ENCODE measurements at places on chromosomes 11 and 22.

DNA sequence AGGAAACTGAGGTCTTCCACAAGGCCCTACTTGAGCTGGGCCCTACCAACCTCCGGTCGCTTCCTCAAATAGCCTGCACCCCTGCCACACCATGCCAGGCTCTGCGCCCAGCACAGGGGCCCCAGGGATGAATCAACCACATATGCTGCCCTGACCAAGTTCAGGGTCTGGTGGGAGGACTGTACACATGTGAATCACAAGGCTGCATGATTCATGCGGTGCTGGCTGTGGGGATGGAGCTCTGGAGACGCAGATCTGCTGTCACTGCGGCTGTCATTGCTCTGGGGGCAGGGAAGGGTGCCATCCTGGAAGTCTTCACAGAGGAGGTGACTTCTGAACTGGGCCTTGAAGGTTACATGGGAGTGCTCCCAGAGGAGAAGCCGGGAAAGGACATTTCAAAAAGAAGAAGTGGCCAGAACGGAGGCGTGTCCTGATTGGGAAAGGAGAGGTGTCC, 21.5 kb downstream of the CYTH4 start:
- DNase-seq = peak; percentile 31

DNA sequence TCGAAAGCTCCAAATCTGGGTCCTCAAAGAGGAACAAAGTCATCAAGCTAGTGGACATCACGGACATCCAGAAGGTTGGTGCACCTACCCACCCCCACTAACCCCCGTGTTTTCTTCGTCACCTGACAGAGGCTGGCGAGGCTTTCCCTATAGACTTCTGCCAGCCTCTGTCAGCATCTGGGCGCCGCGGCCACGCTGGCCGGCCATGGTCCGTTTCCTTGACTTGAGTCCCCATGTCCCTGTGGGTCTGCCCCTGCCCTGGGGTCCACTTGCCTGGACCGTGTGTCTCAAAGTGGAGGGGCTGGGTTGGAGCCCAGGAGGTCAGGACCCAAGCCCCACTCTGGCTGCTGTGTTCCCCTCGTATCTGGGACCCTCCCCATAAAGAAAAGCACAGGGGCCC, 55.3 kb downstream of the GRAMD4 start:
- no peak for DNase-seq

GRCh38 chr11:70207531-70208131, 4.5 kb downstream of the FADD start:
- DNase-seq = no peak

GRCh38 chr22:50027639-50028537, 15.3 kb upstream of the IL17REL start:
- DNase-seq = peak; percentile 38

DNA sequence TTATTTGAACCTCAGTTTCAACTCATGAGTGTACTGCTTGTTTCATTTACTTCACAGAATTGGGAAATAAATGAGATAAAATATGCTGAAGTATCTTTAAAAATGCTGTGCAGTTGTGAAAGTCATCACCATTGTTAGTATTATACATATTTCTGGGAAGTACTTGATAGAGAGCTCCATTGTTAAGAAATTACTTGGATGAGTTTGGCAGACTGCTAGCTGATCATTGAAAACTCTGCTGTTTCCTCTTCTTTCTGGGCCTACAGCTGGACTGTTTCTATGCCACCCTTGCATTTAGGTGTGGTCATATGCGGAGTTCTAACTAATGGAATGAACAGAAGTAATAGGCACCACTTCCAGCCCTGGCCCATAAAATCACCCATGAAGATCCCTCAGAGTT, 10.0 kb downstream of the SIK2 start:
- DNase-seq = no peak

- no peak for DNase-seq
Observed at GRCh38 chr11:2995893-2996554, 3.9 kb upstream of the NAP1L4 start.

GRCh38 chr11:57622263-57622662, 24.8 kb downstream of the SERPING1 start:
- DNase-seq = no peak

GRCh38 chr22:33389936-33390335, 331.8 kb upstream of the SYN3 start:
- DNase-seq = no peak

DNA sequence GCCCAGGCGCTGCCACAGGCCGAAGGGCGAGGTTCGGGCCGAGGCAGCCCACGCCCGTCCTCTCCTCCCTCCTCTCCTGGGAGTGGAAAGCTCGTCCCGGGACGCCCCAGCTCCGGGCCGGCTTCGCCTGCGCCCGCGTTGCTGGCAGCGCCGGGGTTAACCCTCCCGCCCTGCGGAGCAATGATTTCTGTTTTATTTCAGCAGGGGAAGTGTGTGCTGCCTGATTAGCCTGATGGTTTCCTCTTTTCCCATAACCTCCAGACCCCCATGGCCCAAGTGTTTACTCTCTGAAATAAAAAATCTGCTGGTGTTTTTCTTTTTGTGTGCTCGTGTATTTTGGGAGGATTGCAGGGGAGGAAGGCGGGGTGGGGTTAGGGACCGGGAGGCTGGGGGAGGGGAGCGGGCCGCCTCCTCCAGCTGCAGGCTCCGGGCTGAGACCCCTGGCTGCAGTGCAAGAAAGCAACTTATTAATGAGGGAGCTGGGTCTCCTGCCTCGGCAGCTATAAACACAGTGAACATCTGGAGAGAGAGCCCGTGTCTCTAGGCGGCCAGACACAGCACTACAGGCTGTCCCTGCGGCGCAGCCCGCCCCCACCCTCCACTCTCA, 38.6 kb downstream of the ETS1 start:
- DNase-seq = peak; percentile 49

DNA sequence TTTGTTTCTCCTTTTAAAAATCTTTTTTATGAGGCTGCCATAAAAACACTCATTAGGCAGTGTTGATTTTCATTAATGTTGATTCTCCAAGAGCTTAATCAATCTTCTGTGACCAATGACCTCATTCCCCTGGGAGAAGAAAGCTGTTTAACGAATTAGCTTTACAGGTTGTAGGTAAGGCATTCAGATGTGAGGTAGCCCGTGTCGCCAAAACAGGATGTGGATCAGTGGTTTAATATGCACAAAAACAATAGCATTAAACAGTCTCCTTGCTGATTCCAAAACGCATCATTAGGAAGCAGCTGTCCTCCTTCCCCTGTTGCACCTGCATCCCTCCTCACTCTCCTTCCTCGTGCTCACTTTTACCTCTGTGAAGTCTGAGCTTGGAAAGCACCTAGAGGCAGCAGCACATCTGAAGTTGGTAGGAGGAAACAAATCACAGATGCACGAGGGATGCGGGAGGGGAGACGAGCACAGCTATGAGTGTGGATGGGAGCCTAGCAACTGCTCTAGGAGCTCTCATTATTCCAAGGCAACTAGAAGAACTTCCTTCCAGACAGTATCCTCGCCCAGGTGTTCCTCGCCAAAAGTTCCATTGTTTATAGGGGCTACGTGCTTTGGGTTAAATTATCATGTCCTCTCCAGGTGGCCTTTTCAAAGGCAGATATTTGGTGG, 179.4 kb upstream of the SNX19 start:
- no peak for DNase-seq

GRCh38 chr22:22936915-22937656, 49.5 kb downstream of the IGLL5 start:
- DNase-seq = no peak

DNA sequence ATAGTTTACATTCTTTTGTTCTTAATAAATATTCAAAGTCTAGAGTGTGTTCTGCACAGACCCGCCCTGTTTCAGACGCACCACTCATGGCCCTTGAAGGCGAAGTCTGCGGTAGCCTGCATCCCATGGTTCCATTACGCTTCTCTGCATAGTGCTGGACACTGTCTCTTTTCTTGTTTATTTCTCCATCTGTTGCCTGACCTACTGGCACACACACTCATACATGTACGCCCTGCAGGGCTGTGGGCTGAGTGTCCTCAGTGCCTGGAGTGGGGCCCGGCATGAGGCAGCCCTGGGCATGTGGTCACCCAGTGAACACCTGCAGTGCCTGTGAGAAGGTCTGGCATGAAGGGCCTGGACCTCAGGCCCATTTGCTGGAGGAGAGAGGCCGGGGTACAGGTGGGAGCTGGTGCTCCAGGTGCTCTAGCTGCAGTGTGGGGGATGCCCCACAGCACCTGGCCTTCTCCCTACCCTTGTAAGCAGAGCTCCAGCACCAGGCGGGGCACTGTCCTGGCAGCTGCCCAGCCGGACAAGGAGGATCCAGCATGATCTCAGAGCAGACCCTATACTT, 404.1 kb downstream of the TBC1D22A start:
- no peak for DNase-seq

- peak; percentile 46 for DNase-seq
Observed at GRCh38 chr11:66467034-66467659, 442 bp downstream of the PELI3 start.

DNA sequence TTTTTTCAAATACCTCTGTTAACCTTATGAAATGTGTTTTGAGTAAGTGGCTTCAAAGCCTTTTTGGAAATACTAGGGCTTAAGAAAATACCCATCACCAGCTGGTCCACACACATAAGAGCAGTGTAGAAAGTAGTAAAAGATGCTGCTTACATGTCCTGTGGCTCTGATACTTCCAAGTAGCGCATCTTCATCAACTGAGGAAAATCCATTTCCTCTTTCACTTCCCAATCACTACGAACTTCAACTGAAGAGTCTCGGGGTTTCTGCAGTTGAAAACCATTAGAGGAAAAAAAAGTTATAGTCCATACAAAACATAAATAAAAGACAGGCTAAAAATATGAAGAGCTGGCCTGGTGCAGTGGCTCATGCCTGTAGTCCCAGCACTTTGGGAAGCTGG, 8.5 kb downstream of the EIF3D start:
- DNase-seq = no peak

DNA sequence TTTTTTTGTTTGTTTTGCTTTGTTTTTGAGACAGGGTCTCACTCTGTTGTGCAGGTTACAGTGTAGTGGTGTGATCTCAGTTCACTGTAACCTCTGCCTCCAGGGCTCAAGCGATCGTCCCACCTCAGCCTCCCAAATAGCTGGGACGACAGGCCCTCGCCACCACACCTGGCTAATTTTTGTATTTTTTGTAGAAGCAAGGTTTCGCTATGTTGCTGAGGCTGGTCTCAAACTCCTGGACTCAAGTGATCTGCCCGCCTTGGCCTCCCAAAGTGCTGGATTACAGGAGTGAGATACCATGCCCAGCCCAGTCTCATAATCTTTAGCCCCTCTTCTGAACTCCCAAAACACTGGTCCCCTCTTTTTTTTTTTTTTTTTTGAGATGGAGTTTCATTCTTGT, 50.6 kb downstream of the KCNJ4 start:
- no peak for DNase-seq

DNA sequence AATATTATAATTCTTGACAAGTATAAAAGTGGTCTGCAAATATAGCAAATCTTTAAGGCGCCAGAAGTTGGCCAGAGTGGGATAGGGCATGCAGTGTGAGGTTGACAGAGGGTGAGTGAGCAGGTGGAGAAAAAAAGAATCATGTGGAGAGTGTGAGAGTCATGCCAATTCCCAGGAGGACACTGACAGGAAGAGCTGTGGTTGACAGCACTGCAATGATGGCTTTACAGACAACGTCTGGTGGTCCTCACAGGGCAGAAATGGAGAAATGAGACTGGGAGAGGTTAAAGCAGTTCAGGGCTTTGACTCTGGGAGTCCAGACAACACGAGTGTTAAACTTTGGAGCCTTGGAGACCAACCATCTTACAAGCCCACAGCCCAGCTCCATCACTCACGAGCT, 34.9 kb downstream of the SERPIND1 start:
- DNase-seq = no peak

DNA sequence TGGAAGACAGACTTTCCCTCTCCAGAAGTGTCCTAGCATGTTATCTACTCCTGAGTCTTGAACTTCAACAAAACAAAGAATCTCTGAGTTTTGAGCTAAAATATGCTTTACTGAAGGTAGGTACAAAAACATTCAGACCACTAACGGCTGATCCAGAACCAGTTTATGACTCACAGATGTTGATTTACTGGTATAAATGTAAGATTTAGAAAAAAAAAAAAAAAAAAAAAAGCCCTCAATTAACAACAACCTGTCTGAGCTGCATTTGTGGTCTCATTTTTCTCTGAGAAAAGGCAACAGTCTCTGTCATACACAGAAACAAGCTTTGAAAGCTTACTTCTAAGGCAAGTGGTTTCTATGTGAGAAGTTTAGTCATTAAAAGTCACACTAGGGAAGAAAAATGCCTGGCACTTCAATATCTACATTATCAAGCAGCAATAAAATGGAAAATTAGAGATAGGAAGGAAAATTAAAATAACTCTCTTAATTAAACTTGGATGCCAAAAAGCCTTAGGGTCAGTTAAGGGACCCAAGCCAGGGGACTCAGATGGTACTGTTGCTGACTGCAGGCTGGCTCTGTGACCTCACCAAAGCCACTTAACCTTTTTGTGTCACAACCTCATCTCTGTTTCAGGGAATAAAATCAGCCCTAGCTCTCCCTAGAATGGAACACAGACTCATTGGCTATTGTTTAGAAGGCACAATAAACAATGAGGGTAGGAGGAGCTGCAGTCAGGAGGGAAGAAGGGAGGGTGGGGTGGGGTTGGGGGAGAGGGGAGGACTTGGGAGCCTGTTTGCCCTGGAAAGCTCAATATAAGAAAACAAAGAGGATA, 61.7 kb downstream of the ETS1 start:
- peak; percentile 84 for DNase-seq

DNA sequence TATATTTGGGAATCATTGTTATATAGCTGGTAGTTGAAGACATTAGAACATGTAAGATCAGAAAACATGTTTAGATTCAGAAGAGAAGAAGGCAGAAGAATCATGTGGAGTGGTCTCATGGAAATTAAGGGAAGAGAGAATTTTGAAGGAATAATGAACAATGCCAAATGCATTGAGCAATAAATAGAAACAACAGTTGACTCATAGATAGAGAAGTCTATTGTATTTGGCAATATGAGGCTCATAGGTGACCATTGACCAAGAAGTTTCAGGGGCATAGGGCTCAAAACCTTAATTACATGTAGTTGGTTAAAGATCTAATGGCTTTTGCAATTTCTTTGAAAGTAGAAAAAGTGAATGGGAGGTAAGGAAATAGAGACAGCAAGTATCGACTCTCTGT, 123.9 kb downstream of the PAX6 start:
- no peak for DNase-seq

- DNase-seq = no peak
Observed at GRCh38 chr22:50014053-50014501, 1.5 kb upstream of the IL17REL start.

GRCh38 chr11:326842-327580, 6.4 kb upstream of the IFITM3 start:
- DNase-seq = peak; percentile 65

GRCh38 chr11:105156231-105156630, 16.7 kb upstream of the CARD18 start:
- DNase-seq = no peak

- DNase-seq = no peak
Observed at GRCh38 chr22:27775758-27776649, 25.6 kb downstream of the MN1 start.

DNA sequence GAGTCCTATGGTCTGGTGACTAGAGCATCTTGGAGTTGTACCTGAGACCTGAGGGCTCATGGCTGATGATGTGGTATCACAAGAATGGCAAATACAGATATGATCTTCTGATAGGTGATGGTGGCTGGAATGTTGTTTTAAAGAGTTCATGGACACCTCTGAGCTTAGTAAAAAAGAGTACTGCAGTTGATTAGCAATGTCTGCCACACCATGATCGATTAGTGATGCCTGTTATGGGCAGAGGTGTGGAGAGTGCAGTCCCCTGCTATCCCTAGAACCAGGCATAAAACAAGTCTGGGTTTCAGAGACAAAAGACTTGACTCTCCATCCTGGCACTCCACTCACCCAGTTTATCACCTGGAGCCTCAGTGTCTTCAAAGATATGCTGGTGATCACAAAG, 1.4 kb upstream of the BATF2 start:
- no peak for DNase-seq
